ENCODE measurements at places on chromosomes 1 and 21.

GRCh38 chr1:221462345-221462744 lies 279.5 kb downstream of the DUSP10 start:
- no peak for DNase-seq

GRCh38 chr1:247111259-247111699 lies 7.1 kb upstream of the ZNF669 start:
- no peak for DNase-seq

GRCh38 chr1:232280910-232281309 lies 349.0 kb downstream of the SIPA1L2 start:
- no peak for DNase-seq

DNA sequence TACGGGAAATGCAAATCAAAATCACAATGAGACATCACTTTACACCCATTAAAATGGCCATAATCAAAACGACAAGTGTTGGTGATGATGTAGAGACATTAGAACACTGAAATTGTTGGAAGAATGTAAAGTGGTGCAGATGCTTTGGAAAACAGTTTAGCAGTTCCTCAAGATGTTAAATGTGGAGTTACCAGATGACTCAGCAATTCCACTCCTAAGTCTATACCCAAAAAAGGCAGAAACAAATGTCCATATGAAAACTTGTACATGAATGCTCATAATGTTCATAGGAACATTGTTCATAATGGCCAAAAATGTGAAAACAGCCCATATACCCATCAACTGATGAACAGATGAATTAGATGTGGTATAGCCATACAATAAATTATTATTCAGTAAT lies 267.4 kb downstream of the KCNH1 start:
- DNase-seq, result no peak

DNA sequence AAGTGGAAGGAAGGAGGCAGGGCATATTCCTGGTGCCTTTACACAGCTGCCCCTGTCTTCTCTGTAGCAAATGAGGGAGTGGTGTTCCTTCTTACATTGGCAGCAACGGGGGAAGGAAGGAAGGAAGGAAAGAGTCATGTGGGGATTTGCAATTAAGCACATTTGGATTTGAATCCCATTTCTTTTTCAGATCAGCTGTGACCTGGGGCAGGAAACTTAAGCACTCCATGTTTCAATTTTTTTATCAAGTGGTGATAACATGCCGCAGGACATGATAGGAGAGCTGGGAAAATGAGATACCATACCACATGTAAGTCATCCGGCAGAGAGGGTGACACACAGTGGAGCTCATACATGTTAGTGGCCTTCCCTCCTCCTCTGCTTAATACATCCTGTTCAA lies 186.8 kb downstream of the APP start:
- DNase-seq, result no peak

DNA sequence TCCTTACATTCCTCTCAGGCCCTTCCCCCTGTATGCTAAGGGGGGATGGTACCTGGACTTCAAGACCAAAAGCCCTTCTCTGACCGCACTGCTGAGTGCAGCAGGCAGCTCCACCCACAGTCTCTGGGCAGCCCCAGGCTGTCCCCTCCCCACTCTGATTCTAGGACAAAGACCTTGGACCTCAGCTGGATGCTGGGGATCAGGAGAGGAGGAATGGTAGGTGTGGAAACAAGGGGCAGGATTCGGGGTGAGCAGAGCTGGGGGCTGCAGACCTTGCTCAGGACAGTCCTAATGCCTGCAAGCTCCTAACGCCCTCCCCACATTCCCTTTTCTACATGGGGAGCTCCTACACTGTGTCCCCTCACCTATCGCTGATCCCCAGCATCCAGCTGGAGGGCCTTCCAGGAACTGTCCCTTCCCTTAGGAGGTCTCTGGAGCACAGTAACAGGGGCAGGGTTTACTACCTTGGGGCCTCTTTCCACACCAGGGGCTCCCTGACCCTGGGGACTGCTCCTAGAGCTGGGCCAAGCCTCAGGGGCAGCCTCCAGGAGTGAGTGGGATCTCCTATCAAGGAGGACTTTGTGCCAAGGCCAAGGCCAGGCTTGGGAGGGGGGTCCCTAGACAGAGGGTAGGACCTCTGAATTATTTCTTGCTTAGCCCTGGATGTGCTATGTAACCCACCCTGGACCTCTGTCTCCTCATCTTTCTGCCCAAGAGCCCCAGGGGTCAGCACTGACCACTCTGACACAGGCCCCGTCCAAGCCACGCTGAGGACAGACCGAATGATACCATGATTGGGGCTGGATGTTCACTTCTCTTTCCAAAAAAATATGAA lies 5.6 kb downstream of the CLDN19 start:
- no peak for DNase-seq

- DNase-seq, result no peak
Observed at GRCh38 chr1:61642475-61643232, 82.3 kb downstream of the TM2D1 start.

DNA sequence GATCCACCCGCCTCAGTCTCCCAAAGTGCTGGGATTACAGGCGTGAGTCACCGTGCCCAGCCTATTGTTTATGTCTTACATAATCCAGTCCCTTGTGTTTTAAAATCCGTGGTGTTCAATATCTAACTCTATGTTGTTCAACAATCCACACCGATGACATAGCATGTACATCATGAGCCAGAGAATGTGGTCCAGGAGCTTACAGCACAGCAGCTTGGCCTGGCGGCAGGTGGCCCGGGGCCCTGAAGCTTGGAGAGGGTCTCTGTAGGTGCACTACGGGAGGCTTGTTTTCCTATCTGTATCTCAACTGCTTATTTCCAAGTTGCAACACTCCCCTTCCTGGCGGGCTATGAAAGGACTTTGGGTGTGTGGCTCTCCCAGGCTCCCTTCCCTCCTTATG lies 138.4 kb downstream of the ADSS2 start:
- DNase-seq, result no peak

GRCh38 chr1:192598589-192598988 lies 23.0 kb downstream of the RGS1 start:
- DNase-seq, result no peak

DNA sequence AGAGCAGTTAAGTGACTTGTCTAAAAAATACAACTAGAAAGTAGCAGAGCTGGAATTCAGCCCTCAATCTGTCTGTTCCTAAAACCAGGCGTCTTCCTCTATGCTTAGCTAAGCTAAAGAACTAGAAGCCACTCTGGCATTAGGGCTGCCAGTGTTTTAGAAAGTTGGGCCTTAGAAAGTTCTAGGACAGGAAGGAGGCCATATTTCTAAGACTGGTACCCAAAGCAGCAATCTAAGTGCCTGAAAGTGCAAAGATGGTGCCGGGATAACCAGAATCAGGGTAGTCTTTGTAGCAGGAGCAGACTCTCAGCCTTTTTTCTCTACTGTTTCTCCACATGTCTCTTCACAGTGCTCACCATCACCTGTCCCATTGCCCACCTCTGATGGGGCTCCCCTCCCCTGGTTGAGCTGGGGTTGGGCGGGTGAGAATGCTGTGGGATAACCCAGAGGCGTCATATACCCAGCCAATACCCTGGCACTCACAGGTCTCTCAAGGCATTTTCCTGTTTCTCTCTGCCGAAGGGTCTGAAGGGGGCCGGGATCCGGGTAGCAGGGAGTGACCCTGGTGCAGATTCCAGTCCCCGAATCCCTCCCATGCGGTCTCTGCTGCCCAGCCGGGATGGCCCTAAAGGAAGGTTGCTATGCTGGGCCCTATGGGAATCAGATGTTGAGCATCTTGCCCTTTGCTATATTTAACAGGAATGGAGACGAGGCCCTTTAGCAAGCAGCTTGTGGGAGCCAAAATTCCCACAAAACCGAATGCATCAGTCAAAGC lies 1.1 kb upstream of the RCSD1 start:
- no peak for DNase-seq

DNA sequence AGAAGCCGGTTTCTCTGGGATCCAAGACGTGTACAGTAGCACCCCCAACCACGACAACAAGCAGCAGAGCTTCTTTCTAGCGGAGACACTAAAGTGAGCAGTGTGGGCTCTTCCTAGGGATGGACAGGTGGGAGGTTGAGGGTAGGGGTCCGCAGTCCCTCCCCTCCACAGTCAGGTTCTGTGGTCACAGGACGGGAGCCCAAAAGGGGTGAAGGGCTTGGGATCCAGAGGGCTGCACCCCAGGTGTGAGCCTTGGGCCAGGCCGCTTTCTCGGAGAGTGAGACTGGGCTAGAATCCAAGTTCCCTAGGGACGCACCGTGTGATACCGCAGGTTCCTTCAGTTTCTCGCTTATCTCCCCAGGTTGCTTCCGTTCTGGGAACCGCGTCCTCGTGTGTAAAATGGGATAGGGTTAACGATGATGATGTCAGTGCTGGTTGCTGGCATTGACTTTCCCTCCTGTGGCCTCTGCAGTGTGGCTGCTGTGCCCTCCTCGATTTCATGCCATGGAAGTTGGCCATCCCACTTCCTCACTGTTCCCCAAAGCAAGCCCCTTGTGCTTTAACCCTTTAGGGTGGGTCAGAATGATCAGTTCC lies 17.3 kb upstream of the SELENON start:
- DNase-seq, result no peak

DNA sequence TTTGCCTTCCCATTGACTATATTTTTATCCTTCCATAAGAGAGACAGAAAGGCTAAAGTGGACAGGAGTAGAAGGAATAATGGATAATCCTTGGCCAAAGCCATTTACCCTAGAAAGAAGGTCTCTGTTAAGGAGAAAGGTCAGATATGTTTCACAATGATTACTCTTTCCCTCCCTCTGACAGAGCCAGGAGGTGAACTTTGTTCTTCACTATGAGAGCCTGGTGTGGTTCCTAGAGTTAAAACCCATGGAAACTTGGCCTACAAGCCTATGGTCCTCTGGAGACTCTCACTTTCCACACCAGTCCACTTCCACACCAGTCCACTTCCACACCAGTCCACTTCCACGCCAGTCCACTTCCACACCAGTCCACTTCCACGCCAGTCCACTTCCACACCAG lies 479.9 kb upstream of the ZP4 start:
- no peak for DNase-seq

- no peak for DNase-seq
Observed at GRCh38 chr21:42391297-42391696, 4.6 kb downstream of the TMPRSS3 start.

GRCh38 chr21:25385911-25386474 lies 221.3 kb downstream of the MRPL39 start:
- DNase-seq, result no peak

- no peak for DNase-seq
Observed at GRCh38 chr1:2506901-2507565, 19.4 kb downstream of the PANK4 start.

DNA sequence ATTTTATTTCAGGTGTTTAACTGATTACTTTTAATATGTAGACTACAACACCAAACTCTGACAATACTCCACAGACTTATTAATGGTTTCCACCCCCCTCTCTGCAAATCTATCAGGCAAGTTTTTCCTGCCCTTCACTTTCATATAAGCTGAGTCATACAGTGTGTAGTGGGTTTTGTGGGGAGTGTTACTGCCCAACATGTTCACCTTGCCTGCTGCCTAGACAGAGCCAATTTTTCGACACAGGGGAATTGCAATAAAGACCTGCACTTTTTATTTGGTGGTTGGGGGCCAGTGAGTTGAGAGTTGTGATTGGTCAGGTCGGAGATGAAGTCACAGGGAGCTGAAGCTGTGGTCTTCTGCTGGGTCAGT lies 119.7 kb downstream of the PPIAL4G start:
- no peak for DNase-seq
